ENCODE measurements at places on chromosomes 11 and 22.

GRCh38 chr22:44365832-44366231 lies 53.1 kb upstream of the SHISAL1 start:
- DNase-seq, result no peak
- H3K4me3 ChIP-seq, result no peak overlapping the region
- no peaks in the 10 kb centered on the region for H3K36me3 ChIP-seq
- H3K4me1 ChIP-seq, result peaks cover 9% of the 10 kb centered on the region
- H3K27me3 ChIP-seq, result no peaks in the 10 kb centered on the region
- no peak overlapping the region for H3K27ac ChIP-seq

GRCh38 chr11:5703741-5704536 lies 14.3 kb downstream of the TRIM22 start:
- no peaks in the 10 kb centered on the region for H3K36me3 ChIP-seq
- H3K27ac ChIP-seq, result no peak overlapping the region
- no peaks in the 10 kb centered on the region for H3K4me1 ChIP-seq

DNA sequence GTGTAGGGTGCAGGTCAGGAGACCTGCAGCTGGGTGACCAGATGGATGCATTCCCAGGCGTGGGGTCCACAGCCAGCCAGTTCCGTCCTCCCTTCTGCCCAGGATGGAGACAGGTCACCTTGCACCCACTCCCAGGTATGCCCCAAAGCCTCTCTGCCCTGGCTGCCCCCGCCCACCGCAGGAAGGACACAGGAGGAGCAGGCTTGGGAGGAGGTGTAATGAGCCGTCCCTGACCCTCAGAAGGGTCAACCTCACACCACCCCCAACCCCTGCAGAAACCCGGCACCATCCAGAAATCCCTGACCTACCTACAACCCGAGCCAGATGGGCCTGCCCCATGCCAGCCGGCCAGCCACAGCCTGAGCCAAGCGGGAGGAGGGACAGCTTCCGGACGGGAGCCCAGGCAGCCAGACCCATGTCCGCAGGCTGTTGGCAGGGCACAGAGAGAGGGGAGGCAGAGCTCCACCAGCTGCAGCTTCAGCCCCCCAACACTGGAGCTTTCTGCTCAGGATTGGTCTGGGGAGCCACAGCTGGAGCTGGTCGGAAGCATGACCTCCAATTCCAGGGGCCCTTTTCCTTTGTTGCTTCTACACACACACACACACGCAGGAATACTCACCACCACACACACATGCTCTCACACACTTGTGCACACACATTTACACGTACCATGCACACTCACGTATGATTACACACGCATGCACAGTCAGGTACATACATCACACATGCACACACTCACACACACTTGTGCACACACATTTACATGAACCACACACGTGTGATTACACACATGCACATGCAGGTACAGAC lies 5.3 kb downstream of the IFITM10 start:
- H3K36me3 ChIP-seq, result no peaks in the 10 kb centered on the region
- DNase-seq, result peak; percentile 71
- peak overlapping the region; percentile 76 for H3K27ac ChIP-seq
- H3K4me1 ChIP-seq, result peaks cover 33% of the 10 kb centered on the region
- no peak overlapping the region for H3K4me3 ChIP-seq
- no peaks in the 10 kb centered on the region for H3K27me3 ChIP-seq

DNA sequence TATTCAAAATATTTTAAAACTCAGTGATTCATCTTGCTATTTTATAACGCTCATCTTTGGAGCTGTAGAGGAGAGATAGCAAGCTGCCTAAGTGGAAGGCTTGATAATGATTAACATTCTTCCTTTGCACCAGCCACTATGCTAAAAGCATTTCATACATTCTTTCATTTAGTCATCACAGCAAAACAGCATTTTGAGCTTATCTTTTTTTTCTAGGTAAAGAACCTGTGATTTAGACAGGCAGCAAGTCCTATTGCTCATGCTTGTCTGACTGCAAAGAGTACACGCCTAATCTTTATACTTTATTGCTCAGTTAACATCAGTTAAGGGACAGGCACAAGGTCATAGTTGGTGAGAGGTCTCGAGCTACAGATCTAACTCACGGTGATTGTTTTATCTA lies 713.1 kb upstream of the ARHGAP42 start:
- H3K4me3 ChIP-seq, result no peak overlapping the region
- no peaks in the 10 kb centered on the region for H3K36me3 ChIP-seq
- no peak for DNase-seq
- H3K27ac ChIP-seq, result no peak overlapping the region

DNA sequence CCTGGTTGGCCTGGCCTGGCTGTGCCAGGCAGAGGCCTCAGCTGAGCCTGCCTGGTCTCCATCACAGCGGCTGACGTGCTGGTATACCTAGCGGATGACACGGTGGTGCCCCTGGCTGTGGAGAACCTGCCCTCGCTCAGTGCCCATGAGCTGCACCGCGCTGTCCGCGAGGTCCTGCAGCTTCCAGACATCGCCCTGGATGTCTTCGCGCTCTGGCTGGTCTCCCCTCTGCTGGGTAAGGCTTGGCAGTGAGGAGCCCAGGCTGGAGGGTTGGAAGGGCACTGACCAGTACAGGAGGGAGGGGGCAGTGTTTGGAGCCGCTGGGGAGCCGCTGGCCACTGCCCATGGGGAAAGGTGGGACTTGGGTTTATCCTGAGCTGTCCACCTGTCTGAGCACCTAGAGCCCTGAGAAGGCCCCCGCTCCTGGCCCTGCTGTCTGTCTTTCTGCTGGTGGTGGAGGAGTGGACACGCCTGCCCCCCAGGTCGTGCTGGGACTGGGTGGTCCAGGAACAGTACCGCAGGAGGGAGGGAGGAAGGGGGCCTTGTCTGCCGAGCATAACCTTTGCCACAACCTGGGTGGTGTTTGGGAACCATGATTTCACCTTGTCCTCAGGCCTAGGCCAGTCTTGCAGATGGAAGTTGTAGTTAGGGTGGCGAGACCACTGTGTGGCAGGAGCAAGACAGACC lies 3.0 kb downstream of the FRMD8 start:
- peaks cover 42% of the 10 kb centered on the region for H3K4me1 ChIP-seq
- DNase-seq, result no peak
- no peaks in the 10 kb centered on the region for H3K36me3 ChIP-seq
- peak overlapping the region; percentile 66 for H3K27ac ChIP-seq

- no peaks in the 10 kb centered on the region for H3K4me1 ChIP-seq
- DNase-seq, result no peak
- H3K27ac ChIP-seq, result no peak overlapping the region
- H3K27me3 ChIP-seq, result peaks cover 17% of the 10 kb centered on the region
- no peaks in the 10 kb centered on the region for H3K36me3 ChIP-seq
These were observed 6.8 kb downstream of the ST14 start for GRCh38 chr11:130166457-130166784.

DNA sequence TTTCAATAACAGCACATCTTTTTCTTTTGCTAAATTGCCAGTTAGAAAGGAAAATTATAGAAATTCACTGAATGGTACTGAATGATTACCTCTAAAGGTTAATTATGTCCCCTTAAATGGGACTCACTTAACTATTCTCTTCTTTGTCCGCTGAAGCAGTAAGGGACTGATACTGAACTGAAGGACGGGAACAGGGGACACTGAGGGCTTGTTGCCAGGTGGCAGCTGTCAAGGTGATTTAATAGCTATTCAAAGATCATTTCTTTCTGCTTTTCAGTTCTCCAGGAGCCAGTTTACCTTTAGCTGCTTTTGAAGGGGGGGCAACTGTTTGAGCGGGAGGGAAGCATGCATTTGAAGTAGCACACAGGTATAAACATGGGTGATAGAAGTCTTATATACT lies 325.4 kb upstream of the CCDC90B start:
- no peaks in the 10 kb centered on the region for H3K4me1 ChIP-seq
- DNase-seq, result no peak
- H3K4me3 ChIP-seq, result no peak overlapping the region
- no peak overlapping the region for H3K27ac ChIP-seq

GRCh38 chr11:61855939-61856680 lies 28.0 kb downstream of the FADS2 start:
- no peak overlapping the region for H3K4me3 ChIP-seq
- H3K27ac ChIP-seq, result no peak overlapping the region
- H3K36me3 ChIP-seq, result no peaks in the 10 kb centered on the region

- no peak for DNase-seq
- no peaks in the 10 kb centered on the region for H3K27me3 ChIP-seq
- H3K27ac ChIP-seq, result no peak overlapping the region
- H3K36me3 ChIP-seq, result no peaks in the 10 kb centered on the region
These were observed 1.2 kb downstream of the GAL3ST3 start for GRCh38 chr11:66047541-66048365.

DNA sequence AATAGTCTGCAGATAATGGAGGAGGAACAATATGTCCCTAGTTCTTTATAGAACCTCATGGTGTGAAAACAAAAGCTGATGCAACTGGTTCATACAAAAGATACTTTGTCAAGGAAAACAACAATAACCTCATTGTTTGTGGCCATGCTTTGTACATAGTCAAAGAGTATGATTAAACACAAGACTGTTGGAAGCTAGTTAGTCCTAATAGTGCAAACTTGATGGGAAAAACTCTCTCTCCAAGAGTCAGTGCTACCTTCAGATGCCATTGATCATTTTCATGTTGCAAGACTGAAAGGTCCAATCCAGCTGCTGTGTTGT lies 20.1 kb upstream of the PLAAT2 start:
- H3K36me3 ChIP-seq, result peaks cover 60% of the 10 kb centered on the region
- H3K27me3 ChIP-seq, result no peaks in the 10 kb centered on the region
- H3K27ac ChIP-seq, result no peak overlapping the region
- DNase-seq, result no peak
- H3K4me1 ChIP-seq, result peaks cover 6% of the 10 kb centered on the region

DNA sequence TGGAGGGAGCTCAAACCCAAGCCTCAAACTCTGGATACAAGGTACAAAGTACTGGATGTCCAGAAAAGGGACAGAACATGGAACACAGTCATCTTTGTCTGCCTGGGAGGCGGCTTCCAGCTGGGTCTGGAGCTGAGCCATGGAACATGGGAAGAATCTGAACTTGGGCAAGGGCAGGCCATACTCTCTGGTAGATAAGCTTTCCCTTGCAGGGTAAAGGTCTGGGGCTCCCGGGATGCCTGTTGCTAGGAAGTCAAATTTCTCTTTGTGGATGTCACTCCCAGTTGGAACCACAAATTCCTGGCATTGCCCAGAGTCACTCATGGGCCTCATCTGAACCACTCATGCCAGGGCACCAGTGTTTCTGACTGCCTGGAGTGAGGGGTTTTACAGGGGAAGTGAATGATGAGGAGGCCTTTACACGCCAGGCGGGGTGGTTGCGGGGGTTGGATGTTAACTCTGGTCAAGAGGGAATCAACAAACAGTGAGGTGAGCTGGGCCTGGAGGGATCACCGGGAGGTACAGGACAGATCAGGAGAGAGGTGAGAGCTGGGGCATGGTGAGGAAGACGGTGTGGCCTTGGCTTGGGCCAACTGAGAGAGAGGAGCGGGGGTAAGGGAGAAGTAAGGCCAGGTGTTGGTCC lies 5.7 kb downstream of the FTH1 start:
- no peak overlapping the region for H3K4me3 ChIP-seq
- peaks cover 42% of the 10 kb centered on the region for H3K4me1 ChIP-seq
- DNase-seq, result peak; percentile 53
- H3K36me3 ChIP-seq, result peaks cover 27% of the 10 kb centered on the region
- H3K27me3 ChIP-seq, result no peaks in the 10 kb centered on the region

DNA sequence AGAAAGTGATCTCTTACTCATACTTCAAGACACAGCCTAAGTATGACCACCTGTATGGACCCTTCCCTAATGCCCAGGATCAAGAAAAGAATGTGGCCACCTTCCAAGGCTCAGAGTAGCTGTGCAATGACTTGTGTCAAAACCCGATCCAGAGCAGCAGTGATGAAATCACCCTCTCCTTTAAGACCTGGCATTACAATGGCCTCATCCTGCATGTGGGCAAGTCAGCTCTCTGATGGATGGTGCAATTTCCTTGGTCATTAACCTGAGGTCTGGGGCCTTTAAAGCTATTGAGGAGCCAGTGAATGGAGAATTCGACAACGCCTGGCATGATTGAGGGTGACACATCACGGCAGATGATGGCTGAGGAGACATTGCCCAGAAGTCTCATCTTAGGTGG lies 9.1 kb upstream of the TUBA8 start:
- no peak for DNase-seq
- no peaks in the 10 kb centered on the region for H3K27me3 ChIP-seq
- H3K4me3 ChIP-seq, result no peak overlapping the region
- H3K4me1 ChIP-seq, result no peaks in the 10 kb centered on the region

GRCh38 chr11:13338019-13338426 lies 60.4 kb downstream of the BMAL1 start:
- H3K4me1 ChIP-seq, result peaks cover 74% of the 10 kb centered on the region
- H3K36me3 ChIP-seq, result no peaks in the 10 kb centered on the region
- H3K27ac ChIP-seq, result peak overlapping the region; percentile 49
- DNase-seq, result no peak

DNA sequence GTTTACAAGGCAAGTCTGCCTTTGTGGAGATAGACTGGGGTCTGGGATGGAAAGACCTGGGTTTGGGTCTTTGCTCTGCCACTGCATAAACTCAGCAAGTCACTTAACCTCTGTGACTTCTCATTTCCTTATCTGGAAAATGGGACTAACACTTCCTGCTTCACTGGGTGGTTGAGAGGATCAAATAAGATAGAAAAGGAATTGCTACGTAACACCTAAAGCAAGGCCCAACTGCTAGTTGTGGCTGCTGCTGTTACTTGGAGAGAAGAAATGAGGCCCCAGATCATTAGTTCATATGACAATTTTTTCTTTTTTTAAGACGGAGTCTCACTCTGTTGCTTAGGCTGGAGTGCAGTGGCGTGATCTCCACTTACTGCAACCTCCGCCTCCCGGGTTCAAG lies 5.9 kb downstream of the PTPRJ start:
- H3K36me3 ChIP-seq, result no peaks in the 10 kb centered on the region
- no peaks in the 10 kb centered on the region for H3K27me3 ChIP-seq
- no peak overlapping the region for H3K27ac ChIP-seq
- H3K4me1 ChIP-seq, result peaks cover 13% of the 10 kb centered on the region

DNA sequence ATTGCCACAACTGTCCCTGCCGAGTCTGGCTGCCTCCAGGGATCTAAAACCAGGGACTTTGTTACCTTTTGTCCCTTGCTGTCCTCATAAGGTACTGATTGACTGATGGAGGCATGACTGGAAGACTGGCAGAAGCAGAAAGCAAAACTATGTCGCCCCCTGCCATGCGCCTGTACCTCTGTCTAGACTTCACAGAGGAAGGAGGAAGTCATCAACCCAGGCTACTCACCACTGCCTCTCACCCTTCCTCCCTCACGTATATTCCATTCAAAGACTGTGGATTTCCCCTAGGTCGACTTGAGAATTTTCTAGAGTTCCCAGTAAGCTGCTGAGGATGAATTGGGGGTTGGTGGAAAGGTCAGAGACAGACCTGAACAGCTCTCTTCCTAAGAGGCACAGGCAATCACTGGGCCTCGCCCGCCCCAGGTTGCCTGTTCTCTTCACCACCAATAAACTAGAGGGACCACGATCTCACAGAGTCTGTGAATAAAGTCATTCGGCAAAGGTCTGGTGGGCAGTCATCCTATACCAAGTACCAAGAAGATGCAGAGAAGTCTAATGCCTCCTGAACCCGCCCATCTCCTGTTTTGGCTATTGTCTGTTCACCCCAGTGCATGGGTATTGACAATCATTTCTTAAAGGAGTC lies 27.5 kb upstream of the CHST1 start:
- H3K27ac ChIP-seq, result no peak overlapping the region
- H3K4me1 ChIP-seq, result no peaks in the 10 kb centered on the region
- H3K27me3 ChIP-seq, result no peaks in the 10 kb centered on the region
- no peak overlapping the region for H3K4me3 ChIP-seq
- DNase-seq, result no peak
